ENCODE measurements at places on chromosomes 7 and 10.

GRCh38 chr7:97446361-97446760 is 285.5 kb upstream of the TAC1 start:
- no peak for DNase-seq

DNA sequence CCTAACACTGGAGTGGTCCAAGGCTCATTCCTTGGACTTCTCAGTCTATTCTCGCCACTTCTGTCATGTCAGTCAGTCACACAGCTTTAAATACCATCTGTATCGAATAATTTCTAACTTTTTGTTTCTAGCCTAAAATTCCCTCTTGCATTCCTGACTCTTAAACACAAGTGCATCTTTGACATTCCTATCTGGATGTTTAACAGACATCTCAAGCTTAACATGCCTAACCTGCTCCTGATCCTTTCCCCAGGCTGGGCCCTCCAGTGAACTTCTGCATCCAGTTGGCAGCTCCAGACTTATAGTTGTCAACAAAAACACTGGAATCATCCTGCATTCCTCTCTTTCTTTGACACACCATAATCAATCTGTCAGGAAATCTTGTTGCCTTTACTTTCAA is 4.5 kb upstream of the ABCB4 start:
- DNase-seq = no peak

- no peak for DNase-seq
These were observed 6.9 kb upstream of the MINDY4 start for GRCh38 chr7:30764030-30764975.

DNA sequence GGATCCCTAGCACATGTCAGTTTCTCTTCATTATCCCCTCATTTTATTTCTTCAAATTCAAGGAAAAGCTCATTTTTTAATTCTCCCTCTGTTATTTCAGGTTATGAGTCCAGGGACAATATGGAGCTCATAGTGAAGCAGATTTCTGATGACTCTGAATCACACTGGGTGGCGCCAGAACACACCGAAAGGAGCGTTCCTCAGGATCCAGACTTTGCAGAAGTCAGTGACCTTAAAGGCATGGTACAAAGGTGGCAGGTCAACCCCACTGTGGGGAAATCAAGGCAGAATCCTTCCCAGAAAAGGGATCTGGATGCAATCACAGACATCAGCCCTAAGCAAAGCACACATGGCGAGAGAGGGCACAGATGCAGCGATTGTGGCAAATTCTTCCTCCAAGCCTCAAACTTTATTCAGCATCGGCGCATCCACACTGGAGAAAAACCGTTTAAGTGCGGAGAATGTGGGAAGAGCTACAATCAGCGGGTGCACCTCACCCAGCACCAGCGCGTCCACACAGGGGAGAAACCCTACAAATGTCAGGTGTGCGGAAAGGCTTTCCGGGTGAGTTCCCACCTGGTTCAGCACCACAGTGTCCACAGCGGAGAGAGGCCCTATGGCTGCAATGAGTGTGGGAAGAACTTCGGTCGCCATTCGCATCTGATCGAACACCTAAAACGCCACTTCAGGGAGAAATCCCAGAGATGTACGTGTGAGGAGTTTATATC is 21.4 kb downstream of the ZKSCAN5 start:
- no peak for DNase-seq

DNA sequence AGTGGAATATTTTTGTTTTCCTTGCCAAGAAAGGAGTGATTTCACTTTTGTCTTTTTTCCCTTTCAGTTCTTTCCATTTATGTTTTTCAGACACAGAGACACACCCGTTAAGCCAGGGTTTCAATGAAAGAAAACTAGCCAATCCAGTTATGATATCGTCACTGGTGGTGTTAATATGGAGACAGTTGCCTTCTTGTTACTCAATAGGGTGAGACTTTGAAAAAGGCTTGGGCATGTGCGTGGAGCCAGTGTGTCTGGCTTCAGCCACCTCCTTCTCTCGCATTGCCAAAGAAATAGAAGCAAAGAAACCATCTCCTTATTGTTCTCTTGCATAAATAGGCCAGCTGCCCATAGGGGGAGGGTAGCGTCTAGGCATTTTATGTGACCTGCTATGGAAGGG is 84.1 kb upstream of the DLX6 start:
- no peak for DNase-seq

DNA sequence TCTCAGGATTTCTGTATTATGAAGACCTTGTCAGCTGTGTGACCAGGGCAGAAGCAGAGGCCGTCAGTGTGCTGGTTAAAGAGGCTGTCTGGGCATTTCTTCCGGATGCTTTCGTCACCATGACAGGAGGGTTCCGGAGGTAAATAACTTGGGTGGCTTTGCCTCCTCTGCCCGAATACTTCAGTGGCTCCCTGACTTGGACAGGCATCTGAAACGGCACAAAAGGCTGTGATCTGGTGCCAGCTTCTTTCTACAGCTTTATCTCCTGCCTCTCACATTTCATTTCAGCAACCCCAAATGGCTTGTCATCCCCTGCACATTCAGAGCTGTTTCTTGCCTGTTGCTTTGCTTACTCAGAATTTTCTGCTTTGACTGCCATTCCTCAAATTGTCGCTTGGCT is 23.2 kb downstream of the DNTT start:
- no peak for DNase-seq

- DNase-seq = peak; percentile 65
These were observed 134.1 kb downstream of the FZD1 start for GRCh38 chr7:91398341-91398740.

DNA sequence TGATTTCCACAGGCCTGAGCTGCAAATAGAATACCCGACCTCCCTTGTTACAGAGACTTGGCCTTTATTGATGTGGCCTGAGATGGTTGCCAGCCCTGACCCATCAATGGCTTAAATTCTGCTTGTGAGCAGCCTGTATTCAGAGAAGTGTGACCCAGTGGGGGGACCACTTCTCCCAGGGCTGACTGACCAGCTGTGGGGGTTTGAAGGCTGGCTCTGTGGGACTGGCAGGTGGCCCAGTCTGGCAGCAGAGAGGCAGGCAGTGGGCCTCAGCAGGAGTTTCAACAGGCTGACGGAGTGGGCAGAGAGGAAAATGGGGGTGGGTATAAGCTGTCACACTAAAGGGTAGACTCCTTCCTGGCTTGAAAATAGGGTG is 12.2 kb upstream of the PPIF start:
- DNase-seq = no peak

DNA sequence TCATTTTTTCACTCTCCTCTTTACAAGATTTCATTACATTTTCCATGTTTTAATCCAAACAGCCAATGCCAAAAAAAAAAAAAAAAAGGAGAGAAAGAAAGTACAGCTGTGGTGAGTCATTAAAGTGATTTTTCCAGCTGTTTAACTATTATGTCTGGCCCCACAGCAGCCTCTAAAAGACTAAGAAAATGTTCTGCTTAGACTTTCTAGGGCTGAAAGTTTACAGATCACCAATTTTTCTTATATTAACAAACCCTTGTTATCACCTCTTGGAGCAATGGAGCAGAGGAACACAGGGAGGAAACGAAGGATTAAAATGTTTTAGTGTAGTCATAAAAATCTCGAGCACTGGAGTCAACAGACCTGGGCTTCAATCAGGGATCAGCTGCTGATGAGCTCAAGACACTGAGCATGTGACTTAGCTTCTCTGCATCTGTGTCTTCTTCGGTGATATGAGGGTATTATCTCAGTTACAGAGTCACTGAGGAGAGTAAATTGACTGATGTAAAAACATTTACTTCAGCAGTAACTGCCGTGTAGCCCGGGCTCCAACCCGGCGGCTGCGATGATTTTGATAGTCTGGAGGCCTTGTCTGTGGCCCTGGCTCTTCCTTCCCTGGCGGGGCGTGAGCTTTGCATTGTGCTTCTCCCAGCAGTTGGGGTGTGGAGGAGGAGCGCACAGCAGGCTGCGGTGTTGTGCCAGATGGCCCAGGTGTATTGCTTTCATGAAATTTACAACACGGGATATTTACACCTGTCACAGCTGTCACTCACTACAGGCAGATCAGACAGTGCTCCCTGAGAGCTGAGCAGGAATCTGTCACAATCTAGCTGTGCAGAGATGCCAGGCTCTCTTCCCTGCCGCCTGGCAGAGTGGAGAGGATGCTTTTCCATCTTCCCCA is 298.3 kb upstream of the FZD8 start:
- DNase-seq = no peak

DNA sequence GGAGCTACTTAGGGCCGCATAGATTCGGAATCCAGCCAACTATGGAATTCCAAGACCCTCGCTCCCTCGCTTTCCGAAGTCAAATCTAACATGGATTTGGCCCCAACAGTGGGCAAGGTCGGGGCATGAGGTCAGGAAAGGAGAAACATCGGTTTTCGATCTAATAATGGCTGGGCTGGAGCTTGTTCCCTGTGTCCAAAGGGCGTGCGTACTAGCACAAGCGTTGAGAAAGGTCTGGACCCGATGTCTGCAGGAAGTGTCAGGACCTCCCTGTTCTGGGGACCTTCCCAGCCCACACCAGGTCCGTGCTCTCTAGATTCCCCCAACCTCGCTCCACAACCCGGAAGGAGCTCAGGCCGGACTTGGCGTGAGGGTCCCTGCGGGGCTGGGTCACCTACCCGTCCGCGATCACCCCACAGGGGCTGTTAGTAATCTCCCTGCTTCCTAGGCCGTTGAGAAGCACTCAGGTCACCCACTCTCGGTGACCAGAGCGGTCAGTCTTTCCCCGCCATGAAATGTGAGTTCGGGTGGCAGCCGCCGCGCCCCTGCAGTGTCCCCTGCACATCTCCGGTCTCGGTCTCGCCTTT is 4.8 kb downstream of the FEZF1 start:
- no peak for DNase-seq

- DNase-seq = no peak
These were observed 96.2 kb downstream of the SGMS1 start for GRCh38 chr10:50527442-50528043.

DNA sequence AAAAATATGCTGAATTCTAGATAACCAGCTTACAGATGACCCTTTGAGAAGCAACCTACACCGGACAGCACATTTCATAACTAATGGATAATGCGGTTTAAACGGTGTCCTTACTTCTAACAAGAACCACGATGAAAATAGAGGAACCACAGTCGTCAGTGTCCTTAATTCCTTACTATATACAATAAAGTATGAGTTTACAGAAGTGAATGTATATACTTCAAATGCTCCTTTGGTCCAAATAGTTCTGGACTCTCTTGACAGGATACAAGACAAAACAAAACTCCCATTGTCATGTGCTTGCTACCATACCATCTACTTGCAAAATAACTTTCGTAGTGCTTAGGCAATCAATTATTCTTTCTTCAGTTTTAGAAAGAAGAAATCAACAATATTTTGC is 2.4 kb downstream of the NAMPT start:
- DNase-seq = no peak

DNA sequence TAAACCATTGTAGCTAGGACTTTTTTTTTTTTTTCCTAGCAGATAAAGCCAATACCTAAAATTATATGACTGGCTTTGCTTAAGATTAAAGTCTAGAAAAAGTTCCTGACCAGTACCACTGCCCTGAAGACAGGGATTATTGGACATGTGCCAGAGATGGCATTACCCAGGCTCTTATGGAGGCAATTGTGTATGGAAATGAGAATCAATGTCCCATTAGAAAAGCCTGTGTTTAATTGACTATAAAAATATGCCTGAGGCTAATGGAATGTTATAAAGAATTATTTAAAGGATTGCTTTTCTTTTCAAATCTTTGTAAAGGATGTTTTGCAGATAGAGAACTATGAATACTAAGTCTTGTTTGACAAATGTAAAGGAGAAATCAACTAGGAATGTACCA is 196.7 kb downstream of the ANK3 start:
- peak; percentile 5 for DNase-seq

- no peak for DNase-seq
These were observed 26.6 kb downstream of the INSIG1 start for GRCh38 chr7:155324012-155324917.

DNA sequence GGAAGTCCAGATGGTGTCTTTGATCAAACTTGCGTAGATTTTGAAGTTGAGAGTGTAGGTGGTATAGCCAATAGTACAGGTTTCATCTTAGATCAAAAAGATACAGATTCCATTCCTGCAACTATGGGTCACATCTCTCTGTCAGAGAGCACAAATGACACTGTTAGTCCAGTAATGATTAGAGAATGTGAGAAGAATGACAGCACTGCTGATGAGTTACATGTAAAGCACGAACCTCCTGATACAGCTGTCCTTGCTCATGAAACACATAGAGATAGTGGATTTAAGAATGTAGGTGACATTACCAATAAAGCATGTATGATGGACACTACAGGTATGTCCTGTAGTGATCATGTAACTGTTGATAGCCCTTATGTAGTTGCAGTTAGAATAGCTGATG is 59.1 kb downstream of the LOXL4 start:
- no peak for DNase-seq

DNA sequence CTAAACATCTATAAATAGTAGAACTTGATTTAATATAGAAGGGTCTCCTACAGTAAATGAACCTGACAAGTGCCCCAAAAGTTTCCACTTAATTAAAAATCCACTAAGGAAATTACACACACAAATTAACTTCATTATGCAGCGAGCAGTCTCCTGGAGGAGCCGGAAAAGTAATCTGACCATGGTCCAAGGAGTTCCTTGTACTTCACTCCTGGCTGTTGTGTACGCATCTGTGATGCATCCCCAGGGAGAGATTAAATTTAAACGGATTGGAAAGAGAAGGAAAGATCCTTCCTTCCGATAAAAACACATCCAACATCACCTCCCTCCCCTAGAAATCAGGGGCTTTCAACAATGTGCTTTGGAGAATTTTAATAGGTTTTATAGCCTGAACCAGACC is 85.5 kb downstream of the PARD3 start:
- DNase-seq = no peak

DNA sequence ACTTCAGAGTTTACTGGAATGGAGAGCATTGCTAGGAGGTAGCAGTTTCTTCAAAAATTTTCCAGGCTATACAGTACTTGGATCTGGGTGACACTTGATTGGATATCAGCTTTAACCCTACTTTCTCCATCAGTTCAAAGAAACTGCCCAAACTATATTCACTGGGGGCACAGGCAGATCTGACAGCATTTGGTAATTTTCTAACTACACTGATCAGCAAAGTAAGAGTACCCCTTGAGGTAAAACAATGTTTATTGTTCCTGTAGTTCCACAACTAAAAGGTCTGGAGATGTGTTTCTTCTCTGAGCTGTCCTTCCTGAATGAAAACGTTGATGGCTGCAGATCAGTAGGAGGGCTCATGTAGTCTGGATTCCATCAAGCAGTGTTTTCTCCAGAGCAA is 104.2 kb downstream of the CABCOCO1 start:
- no peak for DNase-seq

GRCh38 chr7:74231232-74231590 is 21.4 kb downstream of the LAT2 start:
- DNase-seq = no peak

DNA sequence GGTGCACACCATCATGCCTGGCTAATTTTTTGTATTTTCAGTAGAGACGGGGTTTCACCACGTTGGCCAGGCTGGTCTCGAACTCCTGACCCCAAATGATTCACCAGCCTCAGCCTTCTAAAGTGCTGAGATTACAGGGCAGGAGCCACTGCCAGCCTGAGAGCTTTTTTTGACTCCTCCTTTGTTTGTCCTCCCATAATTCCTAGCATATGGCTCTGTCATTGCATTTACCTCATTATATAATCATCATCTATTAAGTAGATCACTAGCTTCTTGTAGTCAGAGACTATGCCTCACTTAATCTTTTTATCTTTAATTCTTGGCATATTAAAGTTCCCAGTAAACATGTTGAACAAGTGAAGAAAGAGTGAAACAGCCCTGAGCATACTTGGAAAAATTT is 82.1 kb downstream of the CPEB3 start:
- no peak for DNase-seq
